CD4-positive, alpha-beta T cell treated with Interleukin-4 for 1 hour (primary cell): ENCODE measurements at places on chromosomes 5 and 9.
A peak's percentile ranks its signal among the peaks of the same experiment; 100 is the strongest.

GRCh38 chr9:93250185-93250584 is 66.2 kb downstream of the WNK2 start:
- DNase-seq = no peak

- no peak for DNase-seq
Measured at GRCh38 chr9:135480071-135480939, 723 bp downstream of the PPP1R26 start.

GRCh38 chr5:14574891-14575508 is 6.6 kb upstream of the OTULINL start:
- no peak for DNase-seq

DNA sequence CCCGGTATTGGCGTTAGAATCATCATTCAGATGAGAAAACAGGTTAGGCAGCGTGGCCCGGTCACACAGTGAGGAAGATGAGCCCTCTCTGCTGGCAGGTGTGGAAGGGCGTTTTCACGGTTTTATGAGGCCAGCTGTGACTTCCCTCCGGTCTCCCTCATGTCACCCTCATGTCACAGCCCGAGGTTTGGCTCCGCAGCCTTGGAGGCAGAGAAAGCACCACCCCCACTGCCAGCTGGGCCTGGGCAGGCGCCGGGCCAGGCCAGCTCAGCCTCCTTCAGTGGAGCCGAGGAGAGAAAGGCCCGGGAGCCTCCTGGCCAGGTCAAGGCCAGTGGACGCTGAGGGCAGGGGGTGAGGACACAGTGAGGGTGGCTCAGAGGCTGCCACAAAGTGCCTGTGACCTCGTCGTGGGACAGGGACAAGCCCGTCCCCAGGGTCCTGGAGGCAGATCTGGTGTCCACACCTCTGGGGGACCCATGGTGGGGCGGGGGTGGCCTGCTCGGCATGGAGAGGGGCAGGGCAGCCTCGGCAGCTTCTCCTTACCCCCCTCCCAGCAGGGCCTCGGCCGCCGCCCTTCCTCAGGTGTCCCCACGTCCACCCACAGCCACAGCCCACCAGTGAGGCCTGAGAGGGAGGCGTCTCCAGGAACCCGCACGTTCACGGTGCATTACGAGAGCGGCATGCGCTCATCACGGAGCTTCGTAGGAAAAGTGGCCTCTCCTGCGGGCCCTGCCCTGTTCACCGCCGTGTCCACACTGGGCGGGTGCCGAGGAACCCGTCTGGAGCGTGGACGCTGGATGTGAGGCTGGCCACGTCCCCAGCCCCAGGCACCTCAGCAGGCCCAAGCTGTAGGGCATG is 32.2 kb downstream of the EXD3 start:
- no peak for DNase-seq

DNA sequence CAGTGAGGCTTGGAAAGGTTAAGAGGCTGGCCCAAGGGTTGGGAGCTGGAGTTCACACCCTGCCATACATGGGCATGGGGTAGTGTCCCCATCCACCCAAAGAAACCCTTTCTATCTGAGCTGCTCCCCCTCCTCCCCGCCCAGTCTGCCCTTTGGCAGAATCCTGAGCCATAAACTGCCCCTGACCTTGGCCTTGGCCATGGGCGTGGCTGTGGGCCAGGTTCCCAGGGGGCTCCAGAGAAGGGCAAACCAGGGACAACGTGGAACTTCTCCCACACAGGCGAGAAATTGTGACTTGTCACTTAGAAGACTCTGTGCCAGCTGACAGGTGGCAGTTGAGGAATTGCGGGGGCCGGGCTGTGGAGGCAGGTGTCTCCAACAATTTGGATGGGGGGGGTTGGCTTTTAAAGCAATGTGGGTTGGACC is 4.8 kb downstream of the FAM78A start:
- no peak for DNase-seq

DNA sequence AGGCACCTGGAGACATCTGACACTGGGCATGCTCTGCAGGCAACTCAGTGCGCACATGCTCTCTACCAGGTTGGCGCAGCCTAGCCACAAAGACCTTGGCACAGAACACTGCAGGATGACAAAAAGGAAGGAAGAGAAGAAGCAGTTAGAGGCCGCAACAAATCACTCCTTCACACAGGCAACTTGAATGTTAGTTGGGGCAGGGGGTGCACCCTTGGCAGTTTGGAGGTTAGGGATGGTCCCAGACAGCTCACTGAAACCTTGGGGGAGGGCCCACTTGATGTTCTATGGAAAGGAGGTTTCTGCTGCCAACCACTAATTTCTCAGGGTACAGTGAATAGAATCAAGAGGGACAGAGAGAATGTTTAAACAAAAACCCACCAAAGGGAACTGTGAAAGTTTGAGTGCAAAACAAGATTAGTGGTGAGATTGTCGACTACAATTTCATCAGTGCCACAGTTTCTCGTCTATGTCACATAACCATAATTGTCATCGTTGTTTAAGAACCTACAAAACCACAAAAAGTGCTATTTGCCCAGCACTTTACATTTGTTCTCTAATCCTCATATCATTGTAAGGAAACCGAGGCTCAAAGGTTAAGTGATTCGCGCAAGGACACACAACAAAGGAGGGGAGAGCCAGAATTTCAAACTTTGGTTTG is 48.7 kb downstream of the FBXW11 start:
- DNase-seq = no peak

DNA sequence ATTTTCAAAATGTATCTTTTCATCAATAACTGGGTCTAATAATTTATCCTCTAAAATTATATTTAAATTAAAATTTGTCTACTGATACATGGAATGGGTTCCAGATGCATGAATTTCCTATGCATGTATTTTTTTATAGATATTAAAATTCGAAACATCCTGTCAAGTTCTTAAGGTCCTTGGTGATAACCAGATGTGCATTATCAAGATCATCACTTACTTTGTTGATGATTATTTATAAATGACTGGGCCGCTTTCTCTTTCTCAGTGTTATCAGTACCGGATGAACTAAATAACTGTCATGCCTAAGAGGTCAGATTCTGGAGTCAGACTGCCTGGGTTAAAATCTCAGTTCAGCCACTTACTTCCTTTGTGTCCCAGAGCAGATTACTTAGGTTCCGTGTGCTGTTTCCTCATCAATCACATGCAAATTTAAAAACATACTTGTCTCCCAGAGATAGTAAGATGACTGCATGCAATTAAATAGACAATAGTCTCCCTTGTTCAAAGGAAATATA is 124.3 kb downstream of the TEX10 start:
- DNase-seq = no peak

- DNase-seq = no peak
Measured at GRCh38 chr5:113092683-113093082, 116.1 kb downstream of the DCP2 start.

DNA sequence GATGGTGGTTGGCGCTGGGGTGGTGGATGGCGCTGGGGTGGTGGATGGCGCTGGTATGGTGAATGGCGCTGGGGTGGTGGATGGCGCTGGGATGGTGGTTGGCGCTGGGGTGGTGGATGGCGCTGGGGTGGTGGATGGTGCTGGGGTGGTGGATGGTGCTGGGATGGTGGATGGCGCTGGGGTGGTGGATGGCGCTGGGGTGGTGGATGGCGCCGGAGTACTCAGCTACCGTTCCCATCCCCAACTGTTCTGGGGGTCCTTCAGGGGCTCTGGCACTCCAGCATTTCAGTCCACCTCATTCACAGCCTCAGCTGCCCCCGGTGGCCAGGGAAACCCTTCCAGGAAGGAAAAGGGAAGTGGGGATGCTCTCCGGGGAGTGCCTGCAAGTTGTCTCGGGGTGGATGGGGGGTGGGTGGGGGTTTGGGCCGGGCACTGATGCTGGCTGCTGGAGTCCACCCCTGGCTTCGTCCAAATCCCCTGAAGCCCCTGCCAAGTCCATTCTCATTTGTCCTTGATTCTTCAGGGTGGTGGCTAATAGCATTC is 147.3 kb upstream of the COL5A1 start:
- no peak for DNase-seq

DNA sequence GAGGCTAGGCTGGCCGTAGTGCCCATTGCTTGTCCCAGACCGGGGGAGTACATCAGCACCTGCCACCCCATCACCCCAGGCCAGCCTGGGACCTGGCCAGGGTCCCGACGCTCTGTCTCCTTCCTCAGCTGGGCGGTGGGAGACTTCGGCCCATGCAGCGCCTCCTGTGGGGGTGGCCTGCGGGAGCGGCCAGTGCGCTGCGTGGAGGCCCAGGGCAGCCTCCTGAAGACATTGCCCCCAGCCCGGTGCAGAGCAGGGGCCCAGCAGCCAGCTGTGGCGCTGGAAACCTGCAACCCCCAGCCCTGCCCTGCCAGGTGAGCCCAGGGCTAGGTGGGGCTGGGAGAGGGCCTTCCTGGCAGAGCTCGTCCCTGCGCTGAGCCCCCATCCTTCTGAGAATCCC is 16.5 kb upstream of the CACFD1 start:
- no peak for DNase-seq

DNA sequence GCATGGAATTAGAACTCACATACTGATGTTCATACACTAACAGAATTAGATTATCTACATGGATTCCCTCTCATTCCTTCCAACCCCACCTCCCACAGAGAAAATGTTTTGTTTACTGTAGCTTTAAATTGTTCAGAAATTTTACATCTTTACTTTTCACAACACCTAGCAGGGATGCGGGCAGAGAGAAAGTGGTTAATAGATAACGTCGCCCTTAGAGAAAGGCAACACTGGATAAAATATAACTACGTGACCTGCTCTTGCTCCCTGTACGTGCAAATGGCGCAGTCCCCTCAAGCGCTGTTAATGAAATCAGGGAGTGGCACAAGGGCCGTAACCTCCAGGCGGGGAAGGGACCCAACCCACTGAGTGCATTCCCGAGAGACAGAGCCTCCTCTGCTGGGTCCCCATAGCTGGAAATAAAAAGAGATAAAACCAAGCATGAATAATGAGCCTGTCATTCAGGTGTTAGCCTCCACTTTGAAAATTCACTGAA is 125.3 kb upstream of the DAPK1 start:
- DNase-seq = no peak

DNA sequence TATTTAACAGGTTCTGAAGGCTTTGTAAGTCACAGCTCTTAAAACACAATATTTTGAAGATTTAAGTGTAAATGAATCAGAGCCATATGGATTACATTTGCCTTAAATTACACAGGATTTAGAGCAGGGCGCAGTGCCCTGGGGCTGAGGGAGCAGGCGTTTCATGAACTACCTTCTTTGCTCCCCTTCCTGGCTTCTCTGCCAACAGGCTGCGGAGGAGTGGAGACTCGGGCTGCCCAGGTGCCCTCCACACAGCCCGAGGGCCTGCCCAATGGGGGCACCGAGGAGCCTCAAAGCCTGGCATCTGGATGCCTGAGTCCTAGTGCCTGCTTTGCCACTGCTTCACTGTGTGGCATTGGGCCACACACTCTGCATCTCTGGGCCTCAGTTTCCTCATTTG is 90.6 kb upstream of the HAND1 start:
- DNase-seq = no peak

DNA sequence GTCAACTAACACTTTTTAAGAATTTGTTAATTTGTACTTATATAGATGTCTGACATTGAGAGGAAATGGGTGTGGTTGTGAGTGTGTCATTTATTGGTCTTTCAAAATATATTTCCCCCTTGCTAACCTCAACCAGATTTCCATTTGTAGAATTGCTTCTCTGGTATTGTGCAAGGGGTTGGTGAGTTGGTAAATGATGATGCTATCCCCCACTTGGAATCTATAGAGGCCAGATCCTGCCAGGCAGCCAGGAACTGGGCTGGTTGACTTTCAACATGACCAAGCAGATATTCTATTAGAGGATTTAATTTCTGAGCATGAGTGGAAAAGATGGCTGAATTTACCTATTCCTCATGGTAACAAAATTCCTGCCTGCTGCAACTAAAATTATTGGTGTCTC is 306.6 kb upstream of the KIF2A start:
- DNase-seq = no peak

GRCh38 chr5:33227247-33227646 is 213.5 kb upstream of the TARS1 start:
- DNase-seq = no peak

DNA sequence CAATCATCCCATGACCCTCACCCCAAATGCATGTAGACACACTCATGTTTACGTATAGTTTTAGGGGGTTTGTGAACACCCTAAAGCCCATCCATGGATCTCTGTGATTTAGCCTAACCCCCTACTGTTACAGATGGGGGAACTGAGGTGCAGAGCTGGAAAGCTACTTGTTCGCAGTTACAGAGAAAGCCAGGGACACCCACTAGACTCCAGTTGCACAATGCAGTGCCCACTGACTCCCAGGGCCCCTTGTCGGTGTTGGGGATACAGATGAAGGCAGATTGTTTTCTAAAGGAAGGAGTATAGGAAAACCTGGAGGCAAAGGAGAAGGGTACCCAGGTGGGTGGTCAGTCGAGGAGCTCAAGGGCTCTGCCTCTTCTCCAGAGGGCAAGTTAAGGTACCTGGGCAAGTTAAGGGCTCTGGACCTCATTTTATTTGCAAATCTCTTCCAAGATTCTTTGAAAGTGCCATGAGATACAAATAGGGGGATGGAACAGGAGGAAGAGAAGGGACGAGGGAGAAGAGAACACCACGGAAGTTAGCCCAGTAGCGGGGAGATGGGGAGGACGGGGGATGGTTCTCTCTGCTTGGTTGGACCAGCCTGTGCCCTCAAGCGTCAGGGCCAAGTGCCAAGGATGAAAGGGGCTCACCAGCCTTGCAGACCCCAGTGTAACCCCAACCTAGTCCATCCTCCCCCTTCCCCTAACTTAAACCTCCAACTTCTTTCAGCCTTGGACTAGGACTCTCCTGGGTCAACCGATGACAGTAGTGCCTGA is 958 bp downstream of the MYOZ3 start:
- DNase-seq = no peak

GRCh38 chr9:131470581-131470991 is 32.1 kb upstream of the POMT1 start:
- DNase-seq = no peak

GRCh38 chr5:96381526-96381925 is 51.5 kb downstream of the PCSK1 start:
- no peak for DNase-seq

- no peak for DNase-seq
Measured at GRCh38 chr5:87115839-87116364, 151.8 kb upstream of the RASA1 start.

- no peak for DNase-seq
Measured at GRCh38 chr5:147391781-147392180, 118.1 kb downstream of the DPYSL3 start.

DNA sequence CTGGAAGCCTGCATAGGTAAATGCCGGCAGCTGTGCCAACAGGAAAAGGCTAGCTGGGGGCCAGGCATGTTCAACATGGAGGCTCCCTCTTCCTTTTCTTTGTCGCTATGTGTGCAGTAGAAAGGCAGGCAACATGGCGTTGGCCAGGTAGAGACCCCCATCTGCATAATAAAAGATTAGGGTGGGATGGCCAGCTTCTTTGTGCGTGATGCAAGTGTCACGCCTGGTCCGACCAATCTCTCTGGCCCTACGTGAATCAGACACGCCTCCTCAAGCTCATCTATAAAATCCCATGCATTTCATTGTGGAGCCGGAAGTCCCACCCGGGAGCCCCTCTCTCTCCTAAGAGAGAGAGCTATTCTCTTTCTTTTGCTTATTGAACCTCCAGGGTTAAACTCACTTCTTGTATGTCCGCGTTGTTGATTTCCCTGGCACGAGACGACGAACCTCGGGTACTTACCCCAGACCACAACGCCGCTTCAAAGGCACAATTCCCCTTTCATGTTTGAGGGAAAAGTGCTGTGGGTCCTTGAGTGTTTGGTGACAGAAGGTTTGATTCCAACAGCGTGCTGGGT is 25.0 kb upstream of the C5orf47 start:
- DNase-seq = peak; percentile 27
